IPS DF 19.7 (cell line): ENCODE measurements at places on chromosomes 6 and 20.

GRCh38 chr20:36285746-36286447 lies 20.2 kb upstream of the DLGAP4 start:
- DNase-seq: no peak

DNA sequence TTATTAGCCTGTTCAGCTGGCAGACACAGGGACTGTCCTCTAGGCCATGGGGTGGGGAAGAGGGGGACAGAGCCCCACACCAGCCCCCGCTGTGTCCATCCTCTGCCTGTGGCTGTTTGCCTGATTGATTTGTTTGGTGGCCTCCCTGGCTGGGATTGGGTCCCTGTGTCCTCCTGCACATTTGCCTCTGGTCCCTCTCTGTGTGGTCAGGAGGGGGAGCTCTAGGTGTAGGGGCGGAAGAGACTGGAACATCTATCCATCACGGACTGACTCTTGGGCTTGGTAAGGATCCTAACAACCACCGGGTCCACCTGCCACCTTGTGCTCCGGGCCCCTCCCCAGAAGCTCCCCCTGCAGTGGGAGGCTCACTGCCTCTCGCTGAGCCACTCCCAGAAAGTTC lies 38.4 kb upstream of the CCDC167 start:
- no peak for DNase-seq

DNA sequence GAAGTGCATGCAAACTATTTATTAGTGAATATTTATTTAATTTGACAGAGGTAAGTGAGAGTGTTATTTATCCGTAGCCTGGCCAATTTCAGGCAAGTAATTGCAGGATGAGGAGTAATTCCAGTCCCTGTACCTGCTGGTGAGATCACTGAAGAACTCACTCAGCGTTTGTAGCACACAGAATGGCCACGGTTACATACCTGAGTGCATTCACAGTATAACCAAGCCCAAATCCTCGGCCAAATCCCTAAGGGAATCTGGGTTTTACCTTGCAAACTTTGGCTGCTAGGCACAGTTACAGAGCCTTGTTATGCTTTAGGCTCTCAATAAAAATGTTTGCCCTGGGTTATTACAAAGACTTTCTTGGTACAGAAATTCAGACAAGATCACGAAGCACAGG lies 93.3 kb downstream of the KCNQ5 start:
- DNase-seq: no peak

- no peak for DNase-seq
Observed at GRCh38 chr20:49759266-49759950, 45.7 kb upstream of the B4GALT5 start.

DNA sequence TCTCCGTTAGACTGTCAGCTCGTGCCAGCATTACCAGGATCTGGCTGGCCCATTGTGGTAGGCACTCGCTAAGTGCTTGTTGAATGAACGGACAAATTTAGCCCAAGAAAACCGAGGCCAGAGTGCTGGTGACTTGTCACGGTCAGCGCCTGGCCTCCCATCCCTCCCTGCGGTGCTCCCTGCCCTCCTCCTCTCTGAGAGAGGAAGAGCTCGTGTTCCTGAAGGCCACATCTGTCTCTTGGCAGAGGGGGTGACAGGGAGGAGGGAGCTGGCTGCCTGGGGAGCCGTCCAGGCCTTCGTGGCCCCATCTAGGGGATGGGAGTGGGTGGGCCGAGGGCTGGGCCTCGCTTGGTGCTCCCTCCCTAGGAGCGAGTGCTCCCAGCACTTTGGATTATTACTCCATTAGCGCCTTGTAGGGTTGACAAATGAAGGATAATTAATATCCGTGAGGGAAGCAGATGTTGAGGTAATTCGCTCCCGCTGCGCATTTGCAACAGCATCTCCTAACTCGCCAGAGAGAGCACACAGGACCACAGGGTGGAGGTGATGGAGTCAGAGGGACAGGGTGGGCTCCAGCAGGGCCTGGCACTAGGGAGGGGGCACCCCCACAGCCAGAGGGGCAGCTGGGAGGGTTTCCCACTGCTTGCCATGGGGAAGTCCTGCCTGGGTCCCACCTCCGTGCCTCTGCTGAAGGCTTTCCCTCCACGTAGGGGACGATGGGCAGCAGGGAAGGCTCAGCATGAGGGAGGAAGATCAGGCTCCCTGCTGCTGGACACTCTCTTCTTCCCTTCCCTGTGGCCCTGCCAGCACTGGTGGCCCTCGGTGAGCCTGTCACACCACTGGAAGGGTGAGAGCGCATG lies 37.0 kb downstream of the VSTM2L start:
- no peak for DNase-seq

DNA sequence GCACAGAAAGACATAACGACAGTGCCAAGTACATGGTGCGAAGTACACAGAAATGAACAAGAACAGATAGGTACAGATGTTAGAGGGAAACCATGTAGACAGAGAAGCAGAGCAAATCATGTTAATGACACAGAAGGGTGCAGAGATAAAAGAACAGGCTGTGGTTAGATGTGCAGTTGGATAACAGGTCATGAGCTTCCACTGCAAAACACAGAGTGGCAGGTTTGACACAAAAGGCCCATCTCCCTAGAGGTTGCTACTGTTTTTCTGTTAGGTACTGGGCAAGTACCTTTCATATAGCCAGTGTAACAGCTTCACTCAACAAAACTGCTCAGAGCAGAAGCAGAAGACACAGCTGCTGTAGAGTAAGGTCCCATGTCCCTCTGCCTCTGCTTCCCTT lies 84.6 kb downstream of the AK9 start:
- no peak for DNase-seq

- DNase-seq: no peak
Observed at GRCh38 chr6:159303159-159303558, 134.0 kb downstream of the FNDC1 start.

DNA sequence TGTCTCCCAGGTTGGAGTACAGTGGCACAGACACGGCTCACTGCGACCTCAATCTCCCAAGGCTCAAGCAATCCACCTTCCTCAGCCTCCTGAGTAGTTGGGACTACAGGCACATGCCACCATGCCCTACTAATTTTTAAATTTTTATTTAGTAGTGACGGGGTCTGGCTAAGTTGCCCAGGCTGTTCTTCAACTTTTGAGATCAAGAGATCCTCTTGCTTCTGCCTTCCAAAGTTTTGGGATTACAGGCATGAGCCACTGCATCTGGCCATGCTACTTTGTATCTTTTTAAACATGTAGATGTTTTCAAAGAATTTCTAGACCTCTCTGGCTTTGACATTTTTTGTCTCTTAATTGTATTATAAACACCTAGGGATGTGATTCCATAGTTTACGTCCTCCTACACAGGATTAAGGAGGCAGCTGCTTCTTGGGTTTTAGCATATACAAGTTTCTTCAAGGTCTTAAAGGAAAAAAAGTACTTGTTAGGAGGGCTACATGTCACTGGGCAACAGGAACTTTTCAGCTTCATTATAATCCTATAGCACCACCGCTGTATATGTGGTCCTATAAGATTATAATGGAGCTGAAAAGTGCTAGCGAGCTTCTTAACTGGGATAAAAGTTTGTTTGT lies 1.3 kb downstream of the ADAT2 start:
- no peak for DNase-seq

DNA sequence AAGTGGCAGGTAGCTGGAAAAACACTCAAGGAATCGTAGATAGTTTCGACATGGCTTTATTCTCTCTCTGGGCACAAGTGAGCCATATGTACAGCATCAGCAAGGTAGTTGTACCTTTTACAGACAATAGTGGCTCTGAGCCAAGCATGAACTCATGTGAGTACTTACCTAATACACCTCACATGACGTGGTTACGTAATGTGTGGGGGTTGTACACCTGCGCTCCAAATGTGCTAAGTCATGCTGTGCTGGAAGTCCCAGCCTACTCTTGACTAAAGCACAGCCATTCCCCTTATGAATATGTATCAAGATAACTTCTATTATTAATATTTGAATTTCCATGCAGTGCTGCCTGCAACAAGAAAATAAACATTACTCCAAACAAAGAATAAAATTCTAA lies 78.8 kb upstream of the HMGN3 start:
- DNase-seq: no peak

- DNase-seq: no peak
Observed at GRCh38 chr6:46393940-46394337, 97.3 kb downstream of the RCAN2 start.

DNA sequence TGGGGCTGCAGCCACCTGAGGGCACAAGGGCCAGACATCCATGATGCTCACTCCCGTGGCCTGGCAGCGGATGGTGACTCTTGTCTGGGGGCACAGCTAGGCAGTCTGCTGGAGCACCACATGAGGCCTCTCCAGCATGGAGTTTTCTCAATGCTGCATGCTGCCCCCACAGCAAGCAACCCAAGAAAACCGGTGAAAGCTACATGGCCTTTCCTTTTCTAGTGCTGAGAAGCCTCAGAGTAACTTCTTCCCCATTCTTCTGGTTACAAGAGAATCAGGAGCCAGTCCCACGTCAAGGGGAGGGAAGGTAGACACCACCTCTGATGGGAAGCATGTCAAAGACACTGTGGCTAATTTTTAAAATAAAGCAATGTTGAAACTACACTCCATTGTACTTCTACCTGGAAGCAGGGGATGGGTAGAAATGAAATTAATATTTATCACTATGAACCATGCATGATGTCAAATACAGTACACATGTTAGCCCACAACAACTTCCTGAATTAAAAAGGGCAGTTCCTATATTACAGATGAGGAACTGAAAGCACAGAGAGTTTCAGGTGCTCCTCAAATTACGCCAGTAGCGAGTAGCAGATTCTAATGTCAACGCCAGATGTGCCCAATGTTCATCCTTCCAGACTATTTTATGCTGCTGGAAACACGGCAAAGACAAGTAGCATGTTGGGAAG lies 101.5 kb downstream of the LAMP5 start:
- DNase-seq: no peak

- no peak for DNase-seq
Observed at GRCh38 chr20:52150440-52151258, 40.9 kb downstream of the ZFP64 start.

DNA sequence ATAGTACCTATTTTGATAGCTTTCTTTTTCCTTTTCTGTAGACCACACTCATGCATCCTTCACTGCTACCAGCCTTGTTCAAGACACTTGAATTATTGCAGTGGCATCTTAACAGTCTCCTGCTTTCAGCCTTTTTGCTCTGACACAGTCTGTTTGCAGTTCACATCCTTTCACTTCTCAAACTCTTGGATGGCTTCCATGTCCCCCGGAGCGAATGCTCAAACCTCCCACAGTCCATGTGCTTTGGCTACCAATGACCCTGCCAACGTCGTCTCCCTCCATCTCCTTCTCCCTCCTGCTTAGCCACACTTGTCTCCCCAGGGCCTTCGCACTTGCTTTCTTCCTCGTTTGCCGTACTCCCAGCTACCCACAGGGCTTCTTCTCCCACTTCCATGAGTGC lies 270.0 kb upstream of the ZFP64 start:
- no peak for DNase-seq

- DNase-seq: no peak
Observed at GRCh38 chr20:19176470-19177052, 35.9 kb upstream of the SLC24A3 start.

GRCh38 chr20:63653041-63653973 lies at the start of gene STMN3:
TSS of gene STMN3 (minus strand) at chr20:63653424. CDS start at chr20:63653345, 79 bp downstream.
- peak; percentile 71 for DNase-seq

DNA sequence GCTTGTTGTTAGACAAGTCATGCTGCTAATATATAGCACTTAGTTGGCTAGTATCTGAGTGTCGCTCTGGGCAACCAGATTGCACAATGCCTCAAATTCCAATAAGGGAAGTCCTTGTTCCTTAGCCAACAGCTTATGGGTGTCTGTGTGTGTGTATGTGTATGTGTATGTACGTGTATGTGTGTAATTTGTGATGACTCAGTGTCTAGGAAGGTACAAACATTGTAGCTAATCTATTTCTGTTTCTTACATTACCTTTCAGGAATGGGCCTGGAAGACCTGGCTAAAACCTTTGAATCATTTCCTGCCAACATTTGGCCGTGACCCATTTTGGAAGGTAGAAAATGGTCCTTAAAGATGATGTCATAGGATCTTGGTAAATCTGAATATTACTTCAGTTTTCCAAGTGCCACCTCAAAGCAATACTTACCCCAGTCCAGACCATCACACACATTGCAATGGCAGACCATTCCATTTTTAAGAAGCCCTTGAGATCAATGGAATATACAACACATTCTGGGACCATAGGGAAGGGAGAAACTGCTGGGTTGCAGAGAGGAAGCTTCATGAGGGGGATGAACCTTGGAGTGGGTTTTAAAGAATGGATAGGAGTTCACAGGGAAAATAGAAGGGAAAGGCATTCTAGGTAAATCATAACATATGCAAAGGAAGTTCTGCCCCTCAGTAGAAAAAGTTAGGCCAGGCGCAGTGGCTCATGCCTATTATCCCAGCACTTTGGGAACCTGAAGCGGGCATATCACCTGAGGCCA lies 25.1 kb downstream of the NEDD9 start:
- DNase-seq: no peak

- DNase-seq: no peak
Observed at GRCh38 chr6:148457137-148457842, 114.7 kb downstream of the SASH1 start.

DNA sequence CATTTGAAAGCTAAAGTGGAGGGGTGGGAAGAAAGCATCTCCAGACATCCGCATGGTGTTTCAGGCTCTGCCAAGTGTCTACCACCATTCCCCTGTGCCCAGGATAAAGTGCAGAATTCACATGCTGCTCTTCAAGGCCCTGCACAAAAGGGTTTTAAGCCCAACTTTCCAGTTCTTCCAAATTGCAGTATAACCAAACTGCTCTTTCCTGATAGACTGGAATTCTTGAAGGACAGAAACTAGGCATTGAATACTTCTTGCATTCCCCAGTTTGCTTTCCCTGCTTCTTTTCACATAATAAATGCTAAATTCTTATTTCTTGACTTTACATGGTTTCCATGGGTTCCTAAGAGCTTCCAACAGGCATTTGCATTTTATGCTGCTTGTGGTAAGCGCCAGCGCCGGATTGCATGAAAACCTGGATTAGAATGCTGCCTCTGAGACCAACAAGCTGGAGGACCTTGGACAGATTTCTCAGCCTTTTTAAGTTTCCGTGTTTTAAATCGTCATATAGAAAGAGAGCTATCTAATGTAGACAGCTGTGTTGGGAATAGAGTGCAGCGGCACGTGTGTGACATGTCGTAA lies 7.9 kb downstream of the SOX4 start:
- DNase-seq: no peak

GRCh38 chr6:107531868-107532267 lies 42.0 kb downstream of the SOBP start:
- no peak for DNase-seq

GRCh38 chr6:145551164-145551563 lies 184.2 kb downstream of the EPM2A start:
- DNase-seq: no peak

DNA sequence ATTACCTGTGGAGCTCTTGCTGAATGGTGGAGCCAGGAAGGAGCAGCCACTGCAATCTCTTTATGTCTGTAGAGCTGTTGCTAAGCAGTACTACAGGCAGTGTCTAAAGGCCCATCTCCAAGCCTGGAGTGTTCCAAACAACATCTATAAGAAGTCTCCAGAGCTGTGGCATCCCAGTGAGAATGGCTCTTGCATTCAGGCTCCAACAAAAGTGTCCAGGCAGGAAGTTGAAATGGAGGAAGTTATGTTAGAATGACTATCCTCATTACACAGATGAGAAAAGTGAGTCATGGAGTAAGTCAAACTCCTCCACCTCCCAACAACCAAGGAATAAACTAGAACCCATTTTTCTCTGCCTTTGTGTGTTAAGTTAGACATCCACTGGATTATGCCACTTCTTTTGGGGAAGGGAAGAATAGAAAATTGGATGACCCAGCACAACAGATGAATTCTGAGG lies 288.5 kb upstream of the STXBP5 start:
- no peak for DNase-seq
